Activated CD4-positive, alpha-beta T cell treated with anti-CD3 and anti-CD28 coated beads, Interleukin-10, Interleukin-2, amounts not matched to agents 100 ng/mL and 50 ng/mL, durations not matched to agents 16 hours and 8 hours (primary cell): ENCODE measurements at places on chromosomes 12 and 14.

DNA sequence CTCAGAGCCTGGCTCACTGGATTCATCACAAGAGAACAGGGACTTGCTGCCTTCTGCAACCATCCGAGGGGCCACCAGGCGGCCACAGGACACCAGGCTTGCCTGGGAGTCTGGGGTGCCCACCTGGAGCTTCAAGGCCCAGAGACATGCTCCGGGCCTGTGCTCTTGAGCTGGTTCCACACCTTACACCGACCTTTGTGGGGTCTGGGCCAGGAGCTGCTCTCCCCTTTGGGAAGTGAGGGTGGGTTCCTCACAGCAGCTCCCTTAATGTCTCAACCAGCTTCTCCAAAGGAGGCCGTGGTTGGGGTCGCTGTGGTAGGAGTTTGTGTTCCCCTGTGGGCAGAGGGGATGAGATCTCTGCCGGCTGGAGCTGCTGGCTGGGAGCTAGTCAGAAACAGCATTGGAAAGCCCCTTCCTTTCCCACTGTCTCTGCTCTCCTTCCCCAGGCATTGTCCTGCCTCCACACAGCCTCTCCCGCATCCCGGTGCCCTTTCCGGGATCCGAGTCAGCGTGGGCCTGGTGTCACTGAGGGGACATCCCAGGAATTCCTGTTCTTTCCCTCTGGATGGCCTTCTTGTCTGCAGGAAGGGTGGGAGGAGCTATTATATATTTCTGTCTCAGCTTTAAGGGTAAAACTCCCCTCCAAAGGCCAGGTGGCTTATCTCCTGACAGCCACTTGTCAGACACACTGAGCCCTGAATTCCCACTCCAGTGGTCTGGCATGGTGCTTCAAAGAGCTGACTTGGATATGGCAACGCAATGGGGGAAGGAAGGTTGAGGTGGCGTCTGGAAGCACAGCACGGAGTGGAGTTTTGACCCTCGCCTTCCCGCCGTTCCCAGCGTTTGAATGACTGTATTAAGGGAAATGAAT is 5.1 kb upstream of the PAPLN start:
- peak; percentile 14 for DNase-seq

- no peak for DNase-seq
These were observed 64.3 kb downstream of the PPP2R5C start for GRCh38 chr14:101825797-101826196.

- no peak for DNase-seq
These were observed 30.8 kb downstream of the BBOF1 start for GRCh38 chr14:74049876-74050495.

DNA sequence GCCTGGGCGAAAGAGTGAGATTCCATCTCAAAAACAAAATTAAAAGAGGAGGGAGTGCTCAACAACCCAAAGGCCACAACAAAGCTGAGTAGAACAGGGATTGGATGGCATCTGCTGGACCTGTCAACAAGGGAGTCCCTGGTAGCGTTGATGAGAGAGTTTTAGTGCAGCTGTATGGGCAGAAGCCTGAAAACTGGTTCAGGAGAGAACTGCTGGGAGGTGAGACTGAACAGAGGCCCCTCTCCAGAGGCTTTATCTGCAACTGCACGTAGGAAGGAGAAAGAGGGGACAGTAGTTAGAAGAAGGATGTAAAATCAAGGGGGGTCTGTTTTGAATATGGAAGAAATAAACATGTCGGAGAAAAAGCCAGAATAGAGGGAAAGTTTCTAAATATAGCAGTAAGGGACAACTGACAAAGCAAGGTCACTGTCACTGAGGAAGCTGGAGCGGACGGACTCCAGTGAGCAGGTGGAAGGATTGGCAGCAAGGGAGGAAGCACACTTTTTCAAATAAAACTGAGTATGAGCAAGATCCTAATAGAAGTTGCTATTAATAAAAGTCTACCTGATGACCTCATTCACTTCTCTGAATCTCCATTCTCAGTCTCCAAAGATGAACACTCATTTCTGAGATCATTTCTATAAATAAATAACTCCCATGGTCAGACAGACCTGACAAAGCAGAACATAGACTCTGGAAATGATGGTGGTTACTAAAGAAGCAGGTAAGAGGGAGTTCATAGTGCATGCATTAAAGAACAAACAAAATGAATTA is 11.8 kb upstream of the ATF1 start:
- no peak for DNase-seq

- DNase-seq = peak; percentile 93
These were observed 19.4 kb downstream of the GPR132 start for GRCh38 chr14:105045710-105046326.
